ENCODE measurements at places on chromosomes 7 and 10.
A peak's percentile ranks its signal among the peaks of the same experiment; 100 is the strongest.

DNA sequence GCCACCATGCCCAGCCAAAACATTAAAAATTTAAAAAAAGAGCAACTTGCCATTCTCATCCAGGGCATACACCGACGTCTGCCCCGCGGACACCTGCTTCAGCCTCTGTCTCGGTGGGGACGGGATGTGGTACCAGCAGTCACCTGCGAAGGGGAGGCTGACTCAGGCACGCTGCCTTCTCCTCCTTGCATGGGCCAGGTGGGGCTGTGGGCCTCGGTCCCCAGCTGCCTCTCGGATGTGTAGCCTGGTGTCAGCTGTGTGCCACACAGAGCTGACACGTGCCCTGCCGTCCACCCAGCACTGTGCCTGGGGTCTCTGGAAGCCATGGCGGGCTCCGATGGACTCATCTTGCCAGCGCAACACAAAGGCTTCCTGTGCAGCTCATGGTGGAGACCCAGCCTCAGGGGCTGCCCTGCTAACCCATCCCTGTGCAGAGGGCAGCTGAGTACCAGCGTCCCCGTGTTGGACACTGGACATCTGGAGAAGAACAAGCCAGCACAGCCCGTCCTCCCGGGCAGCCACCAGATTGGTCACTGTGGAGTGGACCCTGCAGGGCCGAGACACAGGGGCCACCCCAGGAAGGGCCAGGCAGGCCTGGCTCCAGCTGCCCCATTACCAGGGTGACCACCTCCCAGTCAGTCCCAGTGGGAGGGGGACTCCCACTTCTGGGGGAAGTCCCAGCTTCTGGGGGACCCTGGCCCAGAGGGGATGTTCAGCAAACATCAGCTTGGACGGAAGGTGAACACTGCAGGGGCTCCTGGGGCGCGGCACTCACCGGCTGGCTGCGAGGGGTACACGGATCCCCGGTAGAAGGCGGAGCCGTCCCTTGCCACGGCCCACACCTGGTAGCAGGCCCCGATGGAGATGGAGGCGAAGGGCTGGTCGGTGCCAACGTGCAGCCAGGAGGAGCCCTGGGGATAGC lies 10.6 kb downstream of the BHLHA15 start:
- no peak for DNase-seq

DNA sequence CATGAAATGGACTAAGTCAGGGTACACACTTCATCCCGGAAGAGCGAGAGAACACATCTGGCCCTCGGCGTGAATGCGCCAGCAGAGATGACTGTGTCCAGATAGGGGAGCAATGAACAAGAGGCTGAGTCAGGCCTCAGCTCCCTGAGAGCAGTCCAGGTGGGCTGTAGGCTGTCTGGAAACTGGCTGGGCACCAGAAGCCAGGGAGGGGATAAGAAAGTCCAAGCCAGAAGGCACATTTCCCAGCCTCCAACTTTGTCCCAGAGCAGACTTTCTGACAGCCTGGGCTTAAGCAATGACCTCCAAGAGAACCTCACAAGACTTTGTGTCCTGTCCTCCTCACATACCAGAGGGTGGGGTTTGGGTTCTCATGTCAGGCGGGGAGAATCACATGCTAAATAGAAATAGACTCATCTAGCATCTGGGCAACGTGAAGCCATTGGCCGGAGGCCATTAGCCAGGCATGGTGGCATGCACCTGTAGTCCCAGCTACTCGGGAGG lies 157.2 kb downstream of the ARHGAP12 start:
- DNase-seq: no peak

- no peak for DNase-seq
Observed at GRCh38 chr10:85919491-85920021, 447.0 kb downstream of the GRID1 start.

DNA sequence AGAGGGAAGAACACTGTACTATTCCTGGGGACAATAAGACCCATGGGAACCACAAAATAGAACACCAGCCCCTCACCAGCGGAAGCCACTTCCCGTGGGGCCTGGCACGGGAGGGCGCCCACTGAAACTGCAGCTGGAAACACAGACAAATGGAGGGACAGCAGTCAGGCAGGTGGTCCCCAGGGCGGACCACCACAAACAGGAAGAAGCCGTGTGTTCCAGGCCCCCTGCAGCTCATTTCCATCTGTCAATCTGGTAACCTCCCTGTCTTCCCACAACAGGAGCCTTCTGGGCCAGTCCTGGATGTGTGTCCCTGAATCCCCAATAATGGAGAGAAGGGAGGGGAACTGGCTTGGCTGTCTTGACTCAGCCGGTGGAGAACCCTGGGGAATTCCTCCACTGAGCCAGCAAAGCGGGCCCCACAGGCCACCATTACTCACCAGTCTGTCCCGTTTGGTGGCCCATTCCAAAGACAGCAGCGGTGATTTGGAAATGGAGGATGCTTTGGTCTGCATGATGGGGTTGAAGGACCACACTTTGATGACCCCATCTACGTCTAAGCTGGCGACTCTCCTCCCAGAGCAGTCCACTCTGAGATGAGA lies 16.7 kb downstream of the WDR91 start:
- peak; percentile 75 for DNase-seq

GRCh38 chr7:96596120-96596826 lies 113.4 kb downstream of the SEM1 start:
- no peak for DNase-seq

GRCh38 chr10:49579621-49580020 lies 30.5 kb upstream of the SLC18A3 start:
- DNase-seq: no peak

DNA sequence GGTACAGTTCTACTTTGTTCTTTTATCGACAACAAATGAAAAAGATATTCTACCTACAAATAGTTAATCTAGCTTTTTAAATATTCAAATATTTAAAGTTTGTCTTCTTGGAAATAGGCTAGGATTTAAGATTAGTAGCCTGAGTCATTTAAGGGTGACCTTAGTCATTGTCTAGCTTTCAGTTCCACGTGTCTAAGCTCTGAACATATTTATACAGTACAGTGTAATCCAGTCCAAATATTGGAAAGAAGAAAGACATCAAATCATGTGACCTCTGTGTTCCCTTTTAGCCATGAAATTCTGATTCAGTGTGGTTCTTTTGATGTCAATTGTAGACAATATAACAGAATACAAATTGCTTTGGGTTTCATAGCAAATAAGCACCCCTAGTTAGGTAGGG lies 121.1 kb downstream of the MALRD1 start:
- DNase-seq: no peak

GRCh38 chr7:14936554-14936953 lies 34.0 kb upstream of the DGKB start:
- peak; percentile 13 for DNase-seq

GRCh38 chr10:33487014-33487776 lies 152.7 kb upstream of the NRP1 start:
- peak; percentile 52 for DNase-seq

DNA sequence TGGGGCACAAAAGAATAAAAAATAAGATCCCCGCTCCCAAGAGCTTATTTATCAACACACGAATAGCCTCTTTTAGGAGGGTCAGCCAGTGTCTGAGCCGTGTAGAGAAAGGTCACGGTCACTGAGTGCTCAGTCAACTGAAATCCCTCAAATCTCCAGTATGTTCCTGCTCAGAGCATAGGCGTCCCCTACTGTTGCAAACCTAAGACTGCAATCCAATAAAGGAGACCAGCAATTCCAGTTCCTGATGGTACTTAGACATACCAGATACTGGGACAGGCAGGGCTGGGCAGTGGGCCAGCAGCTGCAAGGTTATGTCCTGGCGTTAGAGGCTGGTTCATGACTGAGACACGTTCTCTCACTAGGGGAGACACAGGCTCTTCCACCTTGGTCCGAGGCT lies 93.6 kb downstream of the CACNB2 start:
- DNase-seq: no peak
